Type B pancreatic cell (in vitro differentiated cells): ENCODE measurements at places on chromosomes 4 and X.

DNA sequence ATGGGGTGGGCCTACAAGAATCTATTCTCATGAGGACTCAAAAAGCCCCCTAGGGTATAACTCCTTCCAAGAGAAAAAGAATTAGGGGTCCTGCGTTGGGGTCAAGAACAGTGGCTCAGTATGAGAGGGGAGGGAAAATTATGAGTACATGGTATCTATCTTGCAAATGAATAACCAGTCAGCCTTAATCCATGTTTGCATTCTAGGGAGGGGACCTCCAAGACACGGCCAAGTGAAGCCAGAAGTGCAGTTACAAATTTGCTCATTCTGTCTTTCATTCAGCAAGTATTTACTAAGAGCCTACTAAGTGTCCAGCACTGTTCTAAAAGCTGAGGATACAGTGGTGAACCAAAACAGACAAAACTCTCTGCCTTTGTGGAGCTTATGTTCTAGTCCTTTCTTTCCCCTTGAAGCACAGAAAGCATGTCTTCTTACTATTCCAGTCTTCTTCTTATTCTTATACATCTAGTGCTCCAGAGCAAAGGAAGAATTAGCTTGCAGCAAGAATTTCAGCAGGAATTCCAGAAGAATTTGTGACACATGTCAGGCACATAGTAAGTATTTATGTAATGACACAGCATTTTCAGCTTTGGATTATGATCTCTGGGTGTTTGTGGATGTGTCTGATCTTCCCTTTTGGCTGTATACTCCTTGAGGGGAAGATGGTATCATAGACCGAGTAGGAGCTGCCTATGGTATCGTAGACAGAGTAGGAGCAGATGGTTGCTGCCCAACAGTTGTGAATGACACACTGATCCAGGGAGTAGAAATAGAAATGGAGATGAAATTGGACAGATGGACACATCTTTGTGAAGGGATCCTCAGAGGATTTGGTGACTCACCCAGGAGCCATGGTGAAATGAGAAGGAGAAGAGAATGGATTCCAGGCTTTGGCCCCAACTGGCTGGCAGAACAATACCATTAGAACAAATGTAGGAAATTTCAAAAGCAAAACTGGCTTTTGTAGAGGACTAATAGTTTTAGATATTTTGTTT, 75.9 kb downstream of the COQ2 start:
- DNase-seq = no peak

- DNase-seq = no peak
Observed at GRCh38 chr4:117284736-117285135, 199.4 kb upstream of the TRAM1L1 start.

- no peak for DNase-seq
Observed at GRCh38 chrX:118536204-118536603, 40.6 kb downstream of the DOCK11 start.

DNA sequence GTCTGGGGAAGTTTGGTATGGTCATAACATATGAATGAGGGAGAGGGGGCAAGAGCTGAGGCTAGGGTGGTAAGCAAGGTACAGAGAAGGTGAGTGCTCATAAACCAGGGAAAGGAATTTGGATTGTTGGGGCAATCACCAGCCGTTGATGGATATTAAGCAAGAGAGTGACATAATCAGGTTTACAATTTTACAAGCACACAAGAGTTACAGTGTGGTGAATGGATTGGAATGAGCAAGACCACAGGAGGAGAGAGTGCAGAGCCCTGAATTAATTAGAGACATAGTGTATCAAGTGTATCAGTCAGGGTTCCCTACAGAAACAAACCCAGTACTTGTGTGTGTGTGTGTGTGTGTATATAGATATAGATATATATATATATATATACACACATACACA, 18.7 kb upstream of the FMR1NB start:
- no peak for DNase-seq

GRCh38 chr4:6641164-6641970, 882 bp downstream of the MRFAP1 start:
- no peak for DNase-seq
